CD8-positive, alpha-beta T cell (primary cell): ENCODE measurements at places on chromosomes 4 and X.
A peak's percentile ranks its signal among the peaks of the same experiment; 100 is the strongest.

GRCh38 chr4:73870260-73870659, 1.1 kb downstream of the CXCL1 start:
- DNase-seq, result no peak

DNA sequence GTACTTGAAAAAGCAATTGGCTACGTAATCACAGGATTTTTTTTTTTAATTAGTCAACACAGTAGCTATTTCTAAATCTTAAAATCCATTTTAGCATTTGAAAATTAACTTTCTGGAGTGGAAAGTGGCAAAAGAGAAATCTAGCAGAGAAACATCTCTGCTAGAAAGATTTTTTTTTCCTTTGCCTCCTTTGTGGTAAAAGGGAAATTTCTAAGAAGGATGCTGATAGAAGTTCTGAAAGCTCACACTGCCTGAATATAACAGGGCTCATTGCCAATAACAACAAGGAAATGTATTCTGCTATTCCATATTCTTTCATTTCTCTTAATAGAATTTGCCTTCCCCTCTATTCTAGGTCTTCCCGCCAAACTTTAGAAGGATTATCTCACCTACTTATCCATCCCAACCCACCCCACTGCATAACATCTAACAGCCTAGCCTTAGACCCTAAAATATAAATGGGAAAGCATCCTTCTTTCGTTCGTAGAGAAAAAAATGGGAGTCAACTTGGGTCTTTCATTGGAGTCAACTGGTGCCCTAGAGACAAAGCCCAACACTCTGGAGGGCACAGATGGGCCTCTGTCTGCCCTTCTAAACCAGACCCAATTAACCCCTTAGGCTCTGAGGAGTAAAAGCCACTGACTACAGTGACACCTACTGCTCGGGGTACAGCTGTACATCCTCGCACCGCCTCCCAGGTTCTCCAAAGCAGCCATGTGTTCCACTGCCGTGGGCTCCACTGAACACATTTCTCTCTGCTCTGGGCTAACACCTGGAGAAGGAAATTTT, 103.9 kb downstream of the MAML3 start:
- no peak for DNase-seq

DNA sequence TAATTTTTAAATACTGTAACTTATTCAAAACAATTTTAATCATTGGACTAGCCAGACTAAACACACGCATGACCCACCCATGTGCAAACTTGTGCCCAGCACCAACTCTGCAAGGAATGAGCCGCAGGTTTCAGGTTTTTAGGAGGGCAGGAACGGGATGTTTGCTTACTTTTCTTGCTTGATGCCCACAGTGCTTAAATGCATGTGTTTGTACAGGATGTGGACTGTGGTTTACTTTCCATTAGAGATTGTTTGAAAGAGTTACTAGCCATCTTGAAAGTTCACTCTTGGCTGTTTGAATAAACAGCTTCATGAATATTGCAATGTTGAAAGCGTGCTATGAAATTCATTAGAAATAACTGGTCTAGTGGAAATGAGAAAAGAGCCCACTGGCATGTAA, 83.3 kb downstream of the STK32B start:
- DNase-seq, result no peak

GRCh38 chr4:25863347-25863784, 578 bp upstream of the SEL1L3 start:
- DNase-seq, result no peak

DNA sequence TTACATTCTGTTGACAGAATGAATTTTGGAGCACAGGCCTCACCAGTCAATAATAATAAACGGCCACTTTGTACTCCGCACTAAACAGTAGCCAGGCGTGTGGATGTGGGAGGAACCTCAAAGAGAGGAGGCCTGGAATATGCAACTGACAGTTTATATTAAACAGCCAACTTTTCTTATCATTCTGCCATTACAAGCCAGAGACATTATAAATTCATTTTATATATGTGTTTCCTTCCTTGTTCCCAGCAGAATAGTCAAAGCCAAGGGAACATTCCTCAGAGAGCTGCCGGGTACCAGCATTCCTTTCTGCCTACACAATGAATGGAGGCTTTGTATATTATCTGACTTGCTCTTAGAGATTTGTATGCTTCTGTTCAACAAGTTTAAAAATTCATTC, 436.5 kb upstream of the FTHL17 start:
- no peak for DNase-seq

DNA sequence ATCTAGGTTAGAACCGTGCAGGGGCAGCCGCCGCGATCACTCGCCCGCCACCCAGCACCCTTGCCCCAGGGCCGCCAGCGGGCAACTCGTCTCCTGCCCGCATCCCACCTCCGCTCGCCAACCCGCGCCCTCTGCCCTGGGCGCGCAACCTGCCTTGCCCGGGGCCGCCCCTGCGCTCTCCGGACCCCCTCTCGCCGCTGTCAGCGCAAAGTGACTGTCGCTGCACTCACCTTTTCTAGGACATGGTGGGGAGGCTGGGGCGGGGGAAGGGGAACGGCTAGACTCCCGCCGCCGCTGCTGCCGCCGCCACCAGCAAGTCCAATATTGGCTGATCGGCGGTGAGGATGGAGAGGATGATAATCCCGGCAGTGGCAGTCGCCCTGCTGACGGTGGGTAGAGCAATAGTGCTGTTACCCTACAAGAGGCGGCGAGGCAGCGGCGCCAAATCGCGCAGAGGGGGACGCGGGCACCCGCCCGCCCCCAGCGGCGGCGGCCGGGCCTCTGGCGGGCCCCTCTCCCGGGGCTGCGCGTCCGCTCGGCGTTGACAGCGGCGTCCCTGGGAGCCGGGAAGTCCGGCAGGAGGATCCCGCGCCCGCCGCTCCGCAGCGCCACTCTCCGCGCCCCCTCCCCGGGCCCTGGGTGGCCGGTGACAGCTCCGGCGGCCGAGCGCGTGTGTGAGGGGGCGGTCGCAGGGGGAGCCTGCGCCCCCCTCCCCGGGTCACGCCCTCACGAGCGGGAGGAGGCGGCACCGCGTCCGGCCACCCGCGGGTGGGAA, 2.3 kb upstream of the NR3C2 start:
- DNase-seq, result peak; percentile 77

DNA sequence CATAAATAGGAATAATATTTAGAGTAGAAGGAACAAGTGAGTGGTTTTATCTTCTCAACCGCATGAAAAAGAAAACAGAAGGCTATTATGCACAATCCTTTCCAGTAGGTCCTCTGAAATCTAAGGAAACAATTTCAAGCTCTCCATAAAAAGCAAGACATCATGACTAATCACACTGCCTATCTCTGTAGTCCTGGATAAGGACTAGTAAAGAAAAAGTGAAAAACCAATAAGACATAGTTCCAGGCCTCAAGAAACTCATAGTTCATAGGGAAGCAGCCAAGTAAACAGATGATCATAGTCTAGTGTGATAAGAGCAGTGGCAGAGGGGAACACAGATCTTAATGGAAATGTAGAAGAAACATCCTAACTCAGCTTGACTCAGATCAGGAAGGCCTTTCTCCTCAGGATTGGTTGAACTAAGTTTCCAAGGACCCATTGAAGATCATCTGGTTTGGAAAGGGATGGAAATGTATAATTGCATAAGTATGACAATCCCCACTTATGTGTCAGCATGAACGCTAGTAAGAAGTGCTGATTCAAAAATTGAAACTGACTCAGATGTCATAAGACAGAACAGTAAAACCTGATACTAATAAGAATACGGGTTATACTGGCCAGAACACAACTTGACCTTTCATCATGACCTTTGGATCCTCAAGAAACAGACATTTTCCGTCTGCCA, 155.3 kb downstream of the GRIA3 start:
- DNase-seq, result no peak

GRCh38 chr4:91984466-91984865, 319.3 kb upstream of the GRID2 start:
- DNase-seq, result no peak

GRCh38 chr4:113440371-113440770, 321.2 kb downstream of the CAMK2D start:
- no peak for DNase-seq

GRCh38 chrX:67317725-67318124, 226.1 kb upstream of the AR start:
- no peak for DNase-seq

DNA sequence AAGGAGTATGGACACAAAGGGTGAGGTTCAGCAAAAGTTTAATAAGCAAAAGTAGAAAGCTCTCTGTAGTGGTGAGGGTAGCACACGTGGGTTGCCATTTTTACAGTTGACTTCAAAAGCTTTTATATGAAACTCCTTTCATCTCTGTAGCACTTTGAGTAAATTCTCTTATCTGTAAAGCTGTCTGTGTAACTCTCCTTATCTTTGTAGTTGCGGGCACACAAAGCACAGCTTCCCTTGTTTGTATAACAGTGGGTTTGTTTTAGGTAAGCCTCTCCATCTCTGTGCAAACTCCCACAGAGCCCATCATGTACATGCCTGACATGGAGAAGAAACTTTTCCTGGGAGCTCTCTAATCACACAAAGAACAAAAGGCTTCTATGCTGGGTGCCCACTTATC, 325.9 kb upstream of the PABPC5 start:
- DNase-seq, result no peak

DNA sequence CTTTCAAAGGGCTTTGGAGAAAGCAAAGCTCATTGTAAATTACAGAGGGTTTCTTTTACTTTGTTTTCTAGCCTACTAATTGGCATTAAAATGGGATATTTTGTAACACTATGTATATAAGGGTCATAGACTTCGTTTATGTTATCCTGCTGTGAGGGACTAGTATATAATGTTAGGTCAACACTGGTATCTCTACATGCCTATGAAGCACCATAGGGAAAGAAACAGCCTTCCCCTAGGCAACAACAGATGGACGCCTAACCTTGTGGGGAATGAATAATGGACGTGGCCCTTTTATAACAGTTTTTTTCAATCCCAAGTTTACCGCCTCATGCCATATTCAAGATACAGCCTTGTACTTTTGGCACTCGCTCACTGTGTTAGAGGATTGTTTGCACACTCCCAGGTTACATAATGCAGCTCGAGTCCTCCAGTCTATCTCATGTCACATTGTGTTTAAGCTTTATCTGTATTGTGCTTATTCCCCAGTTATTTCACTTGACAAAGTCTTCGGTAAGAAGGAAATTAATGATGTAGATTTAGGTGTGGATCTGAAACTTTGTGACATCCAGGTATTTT, 711.0 kb downstream of the RPA4 start:
- DNase-seq, result no peak

DNA sequence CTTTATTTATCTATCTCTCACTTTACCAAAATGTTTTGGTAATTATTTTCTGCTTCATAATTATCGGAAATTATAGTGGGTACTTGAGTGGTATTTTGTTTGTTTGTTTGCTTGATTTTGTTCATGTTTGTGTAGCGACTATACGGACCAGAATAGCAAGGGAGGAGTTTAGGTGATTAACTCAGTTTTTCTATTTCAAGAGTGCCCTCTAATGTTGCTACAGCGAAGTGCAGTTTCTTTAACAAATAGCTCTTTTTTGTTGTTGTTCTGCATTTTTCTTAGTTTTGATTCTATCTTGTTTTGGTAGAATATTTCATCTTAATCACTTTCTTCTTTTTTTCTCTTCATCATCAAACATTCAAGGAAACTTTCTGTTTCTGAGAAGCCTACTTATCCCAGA, 40.8 kb upstream of the QRFPR start:
- no peak for DNase-seq

- DNase-seq, result no peak
Observed at GRCh38 chrX:108310506-108310905, 127.7 kb downstream of the COL4A6 start.

DNA sequence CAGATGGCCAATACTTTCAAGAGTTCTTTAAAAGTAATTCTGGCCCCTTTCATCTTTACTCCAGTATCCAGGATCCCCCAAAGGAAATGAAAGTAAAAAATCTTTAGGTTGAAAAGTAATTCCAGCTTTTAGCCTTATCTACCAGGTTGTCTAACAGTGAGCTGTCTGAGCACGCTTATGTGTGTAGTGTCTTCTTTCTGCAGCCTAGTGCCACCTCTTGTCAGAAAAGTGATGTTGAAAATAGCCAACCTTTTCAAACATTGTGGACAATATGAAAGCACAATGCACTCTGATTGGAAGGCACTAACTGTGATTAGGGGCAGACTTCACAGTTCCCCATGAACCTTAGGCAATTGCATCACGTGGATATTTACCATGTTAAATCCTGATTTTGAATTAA, 92.1 kb downstream of the RELL1 start:
- no peak for DNase-seq

DNA sequence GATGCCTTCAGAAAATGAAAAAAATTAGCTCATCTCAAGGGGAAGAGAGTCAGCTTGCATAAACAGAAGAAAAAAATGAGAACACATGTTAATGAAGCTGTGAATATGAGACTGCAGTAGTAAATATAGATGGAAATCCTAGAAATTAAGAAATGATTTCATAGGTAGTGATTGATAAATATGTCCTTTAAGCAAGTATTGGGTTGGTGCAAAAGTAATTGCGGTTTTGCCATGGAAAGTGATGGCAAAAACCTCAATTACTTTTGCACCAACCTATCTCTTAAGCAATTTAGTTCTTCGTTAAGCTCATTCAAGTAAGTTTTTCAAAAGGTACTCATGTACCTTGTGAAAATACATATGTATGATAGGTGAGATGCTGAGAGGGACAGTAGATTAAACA, 400.9 kb downstream of the SH2D1A start:
- no peak for DNase-seq

- DNase-seq, result no peak
Observed at GRCh38 chrX:44071847-44072551, 98.8 kb upstream of the NDP start.

DNA sequence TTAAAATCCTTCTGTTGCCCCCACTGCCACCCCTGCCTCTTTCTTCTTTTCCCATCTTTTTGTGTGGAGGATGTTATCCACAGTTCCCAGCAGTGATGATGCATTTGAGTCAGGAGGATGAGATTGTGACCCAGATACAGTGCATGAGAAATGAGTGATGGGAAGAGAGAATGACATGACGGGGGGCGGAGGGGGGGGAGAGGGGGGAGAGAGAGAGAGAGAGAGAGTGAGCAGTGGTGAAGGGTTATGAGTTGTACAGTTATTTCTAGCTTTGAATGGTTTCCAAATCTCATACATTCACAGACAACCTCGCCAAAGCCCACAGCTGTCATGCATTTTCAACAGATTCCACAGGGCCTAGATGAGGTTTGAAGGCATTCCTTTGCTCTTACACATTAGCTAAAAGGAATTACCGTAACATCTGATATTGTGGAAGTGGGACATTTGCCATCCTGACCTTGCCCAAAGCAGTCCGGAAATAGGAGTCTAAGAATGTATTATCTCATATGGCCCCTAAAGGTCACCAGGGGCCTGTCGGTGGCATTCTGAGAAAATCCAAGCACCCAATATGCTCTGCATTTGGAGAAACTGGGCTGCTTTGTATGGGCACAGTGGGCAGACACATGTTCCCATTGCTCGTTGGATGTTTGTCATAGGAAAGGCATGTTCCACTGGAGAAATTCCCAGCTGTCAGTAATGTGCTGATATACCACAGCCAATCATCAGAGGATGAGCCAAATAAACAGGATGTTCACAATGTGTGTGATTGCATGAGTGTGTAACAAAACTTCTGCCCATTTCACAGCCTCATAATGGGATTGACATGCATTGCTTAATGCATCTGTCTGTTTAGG, 435.8 kb downstream of the SPRY1 start:
- no peak for DNase-seq

- no peak for DNase-seq
Observed at GRCh38 chrX:30812326-30812725, 76.7 kb downstream of the TAB3 start.

GRCh38 chr4:184442314-184442635, 32.1 kb downstream of the IRF2 start:
- no peak for DNase-seq

GRCh38 chr4:5753766-5754528, 42.9 kb downstream of the EVC start:
- DNase-seq, result no peak

GRCh38 chr4:39608451-39608850, 30.2 kb downstream of the SMIM14 start:
- no peak for DNase-seq
